ENCODE measurements at places on chromosomes 7 and 10.

GRCh38 chr7:45663965-45664633 lies 89.9 kb downstream of the ADCY1 start:
- DNase-seq: no peak

GRCh38 chr10:50271564-50272250 lies 20.4 kb upstream of the ASAH2 start:
- no peak for DNase-seq

DNA sequence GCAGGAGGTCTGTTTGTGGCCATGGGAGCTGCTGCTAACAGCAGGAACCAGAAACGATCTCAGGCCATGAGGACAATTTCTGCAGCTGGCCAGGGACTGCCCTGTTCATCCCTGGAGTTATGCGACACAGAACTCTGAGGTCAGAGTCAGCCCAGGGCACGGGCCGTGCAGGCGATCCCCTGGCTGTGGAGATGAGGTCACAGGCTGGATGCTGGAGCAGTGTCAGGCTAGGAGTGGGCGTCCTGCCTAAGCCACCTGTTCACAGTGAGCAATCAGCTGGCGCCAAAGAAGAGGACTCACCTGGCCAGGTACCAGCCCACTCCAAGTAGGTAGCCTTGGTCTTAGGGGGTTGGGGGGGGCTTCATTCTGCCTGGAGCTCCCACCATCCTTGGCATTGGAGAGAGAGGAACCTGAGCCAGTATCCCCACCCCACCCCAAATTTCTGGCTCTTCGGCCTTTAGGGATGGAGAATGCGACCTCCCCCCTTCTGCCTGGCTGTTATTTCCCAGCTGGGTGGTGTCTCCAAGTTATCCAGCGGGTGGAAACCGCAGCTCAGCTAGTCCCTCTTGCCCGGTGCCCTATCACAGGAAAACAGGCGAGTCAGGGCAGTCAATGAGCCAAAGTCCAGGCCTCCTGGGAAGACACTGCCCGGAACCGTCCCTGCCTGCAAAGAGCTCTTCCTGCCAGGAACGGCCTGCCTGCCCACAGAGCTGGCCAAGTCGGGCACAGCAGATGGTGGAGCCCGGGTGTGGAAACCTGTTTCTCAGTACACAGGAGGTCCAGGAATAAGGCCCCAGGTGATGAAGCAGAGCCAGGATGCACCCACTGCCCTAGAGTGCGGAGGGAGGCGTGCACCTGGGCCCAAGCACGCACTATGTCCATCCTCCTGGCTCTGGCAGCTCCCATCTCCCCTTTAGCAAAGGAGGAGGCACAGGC lies 1.8 kb upstream of the TTYH3 start:
- DNase-seq: no peak

DNA sequence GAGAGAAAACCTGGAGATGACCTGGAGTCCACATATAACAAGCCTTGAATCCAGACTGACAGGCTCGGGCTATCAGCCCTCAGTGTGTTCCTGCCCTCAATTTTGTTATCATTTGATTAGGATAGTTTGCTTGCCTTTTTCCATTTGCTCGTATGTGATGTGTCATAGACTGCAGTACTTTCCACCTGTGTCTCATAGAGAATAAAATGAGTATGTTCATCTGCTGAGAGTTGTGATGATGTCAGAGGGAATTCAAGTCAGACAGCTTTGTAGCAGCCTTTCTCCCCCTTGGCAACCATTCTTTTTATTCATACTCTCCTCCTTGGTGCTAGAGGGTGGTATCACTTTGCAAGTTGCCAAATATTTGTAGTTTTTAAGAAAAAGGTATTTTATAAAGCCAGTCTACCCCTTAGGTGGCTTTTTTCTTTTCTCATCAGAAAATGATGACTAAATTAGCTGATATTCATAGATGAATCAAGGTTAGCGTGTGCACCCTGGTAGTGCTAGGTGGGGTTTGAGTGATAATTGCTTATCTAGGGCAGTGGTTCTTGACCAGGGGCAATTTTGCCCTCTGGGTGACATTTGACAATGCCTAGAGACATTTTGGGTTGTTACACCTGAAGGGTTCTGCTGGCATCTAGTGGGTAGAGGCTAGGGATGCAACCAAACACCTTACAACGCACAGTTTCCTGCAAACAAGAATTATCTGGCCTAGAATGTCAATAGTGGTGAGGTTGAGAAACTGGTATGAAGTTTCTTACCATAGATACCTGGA lies 5.4 kb downstream of the SGPL1 start:
- DNase-seq: no peak

DNA sequence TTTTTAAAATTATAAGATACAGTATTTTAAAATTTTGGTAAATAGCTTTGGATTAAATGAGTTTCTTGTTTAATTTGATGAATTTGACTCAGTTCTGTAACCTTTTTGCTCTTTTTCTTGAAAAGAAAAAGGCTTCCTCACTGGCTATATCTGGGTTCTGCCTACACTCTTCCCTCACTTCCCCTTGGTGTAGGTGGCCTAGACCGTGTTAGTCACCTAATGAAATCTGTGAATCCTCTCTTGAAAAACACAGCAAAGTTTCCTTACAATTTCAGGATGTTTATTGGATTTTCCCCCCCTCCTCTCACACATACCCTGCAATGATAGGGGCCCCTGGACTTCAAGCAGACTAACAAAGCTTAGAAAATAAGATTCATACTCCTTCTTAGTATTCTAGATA lies 231.6 kb downstream of the ADK start:
- DNase-seq: no peak

DNA sequence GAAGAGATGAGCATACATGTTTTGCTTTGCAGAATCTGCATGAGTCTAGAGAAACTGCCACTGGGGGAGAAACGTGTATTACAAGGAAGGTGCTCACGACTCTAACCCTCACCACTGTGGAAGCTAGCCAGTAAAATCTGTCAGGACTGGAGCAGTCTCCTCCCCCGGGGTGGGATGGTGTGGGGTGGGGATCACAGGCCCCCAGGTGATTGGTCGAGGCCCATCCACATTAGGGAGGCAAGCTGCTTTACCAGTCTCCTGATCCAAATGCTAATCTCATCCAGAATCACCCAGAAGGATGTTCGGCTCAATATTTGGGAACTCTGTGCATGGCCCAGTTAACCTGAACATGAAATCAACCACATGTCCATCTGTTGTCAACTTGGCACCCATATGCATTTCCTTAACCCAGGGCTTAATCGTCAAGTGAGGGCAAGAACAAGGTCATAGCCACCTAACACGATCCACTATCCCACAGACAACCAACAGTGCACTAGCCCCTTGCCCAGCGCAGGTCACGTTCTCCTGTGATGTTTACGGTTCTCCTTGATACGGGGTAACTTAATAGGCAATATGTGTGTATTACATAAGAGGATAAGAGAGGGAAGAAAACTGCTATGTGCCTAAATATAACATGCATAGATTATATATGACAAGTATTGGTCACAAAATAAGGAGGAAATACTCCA lies 40.8 kb downstream of the DNAJB6 start:
- no peak for DNase-seq

- no peak for DNase-seq
Observed at GRCh38 chr7:103127006-103127405, 21.9 kb downstream of the NAPEPLD start.

DNA sequence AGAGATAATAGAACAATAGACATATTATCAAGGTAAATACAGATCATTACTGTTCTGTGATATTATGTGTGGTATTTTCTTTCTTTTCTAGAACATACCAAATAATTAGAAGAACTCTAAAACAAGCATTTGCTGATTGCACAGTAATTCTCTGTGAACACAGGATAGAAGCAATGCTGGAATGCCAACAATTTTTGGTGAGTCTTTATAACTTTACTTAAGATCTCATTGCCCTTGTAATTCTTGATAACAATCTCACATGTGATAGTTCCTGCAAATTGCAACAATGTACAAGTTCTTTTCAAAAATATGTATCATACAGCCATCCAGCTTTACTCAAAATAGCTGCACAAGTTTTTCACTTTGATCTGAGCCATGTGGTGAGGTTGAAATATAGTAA lies 185.5 kb downstream of the CFTR start:
- no peak for DNase-seq

GRCh38 chr10:85666102-85666501 lies 700.5 kb downstream of the GRID1 start:
- no peak for DNase-seq

DNA sequence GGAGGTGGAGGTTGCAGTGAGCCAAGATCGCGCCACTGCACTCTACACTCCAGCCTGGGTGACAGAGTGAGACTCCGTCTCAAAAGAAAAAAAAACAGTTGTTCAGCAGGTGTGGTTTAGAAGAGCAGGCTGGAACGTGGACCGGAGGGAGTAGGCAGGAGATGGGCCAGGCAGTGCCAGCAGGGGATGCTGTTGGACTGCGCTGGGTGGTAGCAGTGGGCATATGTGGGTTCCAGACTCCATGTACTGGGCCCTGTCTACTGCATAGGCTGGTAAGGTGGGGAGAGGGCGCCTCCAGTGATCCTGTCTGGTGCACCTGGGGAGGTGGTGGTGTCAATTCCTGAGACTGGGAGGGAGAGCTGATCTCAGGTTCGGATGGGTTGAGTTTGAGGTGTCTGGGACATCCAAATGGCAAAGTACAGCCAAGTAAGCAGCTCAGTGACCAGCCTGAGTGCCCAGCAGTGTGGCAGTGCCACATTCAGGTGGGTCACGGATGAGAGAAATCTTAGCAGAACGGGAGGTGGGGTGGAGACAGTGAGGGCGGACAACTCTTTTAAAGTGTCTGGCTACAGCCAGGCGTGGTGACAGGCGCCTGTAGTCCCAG lies 25.9 kb downstream of the SFXN4 start:
- DNase-seq: peak; percentile 21

DNA sequence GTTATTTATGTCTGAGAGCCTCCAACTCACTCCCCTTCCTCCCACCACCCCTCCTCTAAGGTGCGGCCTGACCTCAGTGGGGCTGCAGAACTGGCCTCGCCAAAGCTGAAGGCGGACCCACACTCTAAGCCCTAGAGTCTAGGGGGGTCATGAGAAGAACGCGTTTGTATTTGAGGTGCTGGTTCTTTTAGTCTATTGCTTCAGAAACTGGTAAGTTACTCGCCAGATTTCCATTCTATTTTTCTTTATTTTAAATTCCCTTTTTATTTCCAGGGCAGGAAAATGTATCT lies 357.5 kb downstream of the DNAJB6 start:
- DNase-seq: no peak

DNA sequence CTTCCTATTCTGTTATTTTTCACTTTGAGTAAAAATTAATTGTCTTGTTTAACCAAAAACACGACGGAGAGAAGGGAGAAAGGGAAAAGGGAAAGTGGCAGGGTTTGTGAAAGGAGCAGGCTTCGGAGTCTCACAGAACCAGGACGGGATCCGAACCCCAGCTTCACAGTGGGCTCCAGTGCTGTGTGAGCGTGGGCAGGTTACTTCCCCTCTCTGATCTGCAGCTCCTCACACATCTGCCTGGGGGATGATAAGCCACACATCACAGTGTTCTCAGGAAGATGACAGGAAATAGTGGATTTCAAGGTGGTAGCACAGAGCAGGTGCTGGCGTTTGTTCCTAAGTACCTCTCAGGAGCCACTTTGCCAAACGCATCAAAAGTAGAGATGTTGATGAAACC lies 94.2 kb upstream of the GPR26 start:
- DNase-seq: no peak

DNA sequence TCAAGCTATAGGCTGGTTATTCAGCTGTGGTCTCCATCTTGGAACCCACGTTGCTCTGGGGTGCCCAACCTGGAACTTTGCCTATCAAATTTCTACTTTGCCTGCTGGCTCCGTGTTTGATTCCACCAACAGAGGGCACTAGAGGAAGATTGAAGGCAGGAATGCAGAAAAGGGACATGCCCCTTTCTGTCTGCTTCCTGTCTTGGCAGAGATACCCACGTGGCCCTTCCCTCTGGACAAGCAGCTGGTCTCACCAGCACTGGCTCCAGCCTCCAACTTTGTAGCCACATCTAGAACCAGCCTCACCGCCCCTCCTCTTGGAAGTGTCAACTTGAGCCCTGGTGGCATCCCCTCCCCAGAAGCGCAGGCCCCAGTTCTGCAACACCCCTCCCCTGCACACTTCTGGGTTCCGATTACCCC lies 52.1 kb upstream of the ZNF438 start:
- no peak for DNase-seq

GRCh38 chr7:21944616-21945453 lies 864 bp downstream of the CDCA7L start:
- DNase-seq: peak; percentile 51

- no peak for DNase-seq
Observed at GRCh38 chr7:28984217-28984616, 26.1 kb upstream of the TRIL start.

GRCh38 chr7:41501006-41501405 lies 201.9 kb downstream of the INHBA start:
- DNase-seq: no peak

- no peak for DNase-seq
Observed at GRCh38 chr7:73841689-73842066, 638 bp downstream of the METTL27 start.

Data from right renal cortex interstitium (tissue), 3 donors.